ENCODE measurements at places on chromosomes 12 and 14.

DNA sequence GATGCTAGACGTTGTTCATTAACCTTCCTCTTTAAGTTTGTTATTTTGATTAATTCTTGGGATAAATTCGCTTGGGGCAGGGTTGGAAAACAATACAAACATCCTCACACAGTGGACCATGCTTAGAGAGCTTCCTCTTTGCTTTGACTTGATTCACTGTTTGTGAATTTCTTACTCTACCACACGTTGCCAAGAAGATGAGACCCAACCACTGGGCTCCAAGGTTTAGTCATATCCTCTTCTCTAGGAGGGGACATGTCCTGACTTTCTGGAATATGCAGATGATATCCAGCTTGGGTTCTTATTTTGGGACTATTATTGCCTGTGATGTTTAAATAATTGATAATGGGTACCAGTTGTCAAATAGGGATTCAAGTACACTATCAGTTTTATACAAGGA, 428.2 kb downstream of the ATP23 start:
- no peak for DNase-seq

- DNase-seq = no peak
These were observed 94.2 kb downstream of the HEATR5A start for GRCh38 chr14:31326111-31326510.

- no peak for DNase-seq
These were observed 1.8 kb downstream of the JAG2 start for GRCh38 chr14:105166571-105167302.

GRCh38 chr12:52827499-52828090, 6.5 kb downstream of the KRT79 start:
- DNase-seq = no peak

GRCh38 chr12:62793256-62794217, 141.4 kb downstream of the PPM1H start:
- peak; percentile 82 for DNase-seq
